Mesenchymal stem cell (in vitro differentiated cells and primary cell): ENCODE measurements at places on chromosomes 6 and 20.

DNA sequence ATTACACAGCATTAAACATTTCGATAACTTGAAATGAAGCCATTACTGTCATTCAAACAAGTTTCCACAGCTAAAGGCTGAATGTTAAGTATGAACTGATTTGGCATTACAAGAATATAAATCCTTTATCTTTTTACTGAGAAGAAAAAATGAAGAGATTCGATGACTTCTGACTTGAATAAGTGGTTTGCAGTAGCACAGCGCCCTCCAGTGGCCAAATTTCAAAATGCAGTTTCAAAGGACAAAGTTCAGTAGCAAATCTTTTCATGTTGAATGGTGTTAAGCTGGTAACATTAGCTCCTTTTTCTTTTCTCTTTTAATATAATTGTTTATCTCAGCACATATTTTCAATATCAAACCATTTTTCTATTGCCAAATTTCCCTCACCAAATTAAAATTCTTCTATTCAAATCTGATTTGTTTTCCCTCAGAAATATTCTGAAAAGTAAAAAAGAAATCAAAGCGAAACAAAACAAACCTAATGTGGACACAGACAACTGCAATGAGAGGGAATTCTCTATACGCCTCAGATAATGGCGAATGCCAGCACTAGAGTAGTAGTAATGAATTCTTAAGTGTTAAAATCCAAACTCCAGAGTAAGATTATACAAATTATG lies 145.7 kb downstream of the BTBD9 start:
- peak; percentile 77 for DNase-seq

DNA sequence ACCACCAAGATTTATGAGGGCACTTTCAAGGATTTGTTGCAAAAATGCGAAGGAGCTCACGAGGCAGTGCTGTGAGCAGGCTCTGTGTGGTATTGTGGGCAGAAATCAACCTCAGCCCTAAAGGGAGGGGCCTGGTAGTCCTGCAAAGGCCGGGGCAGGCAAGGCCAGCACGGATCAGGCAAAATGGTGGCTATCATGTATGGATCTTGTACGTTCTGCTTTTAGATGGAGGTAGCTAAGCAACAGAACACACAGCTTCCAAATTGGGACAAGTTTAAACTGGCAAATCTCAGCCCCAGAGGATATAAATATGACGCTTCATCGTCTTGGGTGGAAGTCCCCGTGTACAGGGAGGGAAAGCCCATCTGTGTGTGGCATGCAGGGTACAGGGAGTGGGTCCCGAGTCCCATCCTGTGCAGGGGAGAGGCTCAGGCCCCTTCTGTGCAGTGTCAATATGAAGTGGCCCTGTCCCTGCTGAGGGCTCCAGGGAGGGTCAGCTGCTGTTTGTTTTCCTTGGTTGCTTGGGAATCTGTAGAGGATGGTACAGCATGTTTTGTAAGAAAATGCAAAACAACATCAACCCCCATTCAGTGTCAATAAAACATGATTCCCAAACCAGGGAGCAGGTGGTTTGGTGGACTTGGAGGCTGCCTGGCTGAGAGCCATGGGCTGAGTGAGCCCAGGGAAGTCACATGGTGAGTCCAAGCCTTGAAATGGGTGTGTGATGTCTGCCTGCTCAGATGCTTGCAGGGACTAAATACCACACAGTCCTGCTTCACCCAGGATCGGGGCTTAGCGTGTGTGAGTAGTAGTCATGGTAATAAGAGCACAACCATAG lies 113.0 kb downstream of the SYCP2 start:
- DNase-seq, result no peak

DNA sequence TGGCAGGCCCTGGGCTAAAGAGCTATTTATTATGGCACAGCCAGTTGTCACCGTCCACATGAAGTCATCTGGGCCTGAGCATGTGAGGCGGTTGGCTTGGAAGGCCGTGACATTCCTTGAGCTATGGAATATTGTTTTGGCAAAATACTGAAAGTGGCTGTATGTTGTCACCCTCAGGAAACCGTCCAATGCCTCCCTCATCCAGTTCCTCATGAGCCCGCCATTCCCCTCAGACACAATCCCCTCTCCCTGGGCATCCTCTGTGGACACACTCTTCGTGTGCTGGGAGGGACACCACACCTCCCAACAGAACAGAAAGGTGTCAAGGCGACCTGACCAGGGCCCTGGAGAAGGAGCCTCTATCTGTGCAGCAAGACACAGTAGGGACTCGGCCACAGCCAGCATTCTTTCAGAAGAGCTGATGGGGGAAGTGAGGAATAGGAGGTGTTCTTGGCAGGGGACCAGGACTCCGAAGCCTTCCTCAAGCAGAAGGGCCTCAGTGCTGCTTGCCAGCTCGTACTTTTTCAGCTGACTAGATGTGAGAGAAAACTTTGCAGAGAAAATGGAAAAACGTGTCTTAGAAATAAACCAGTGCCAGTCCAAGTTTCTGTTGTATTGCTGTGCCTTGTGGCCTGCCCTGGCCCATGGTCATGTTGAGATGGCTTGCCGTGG lies 120.5 kb downstream of the SOD2 start:
- no peak for DNase-seq

- no peak for DNase-seq
Observed at GRCh38 chr6:50966532-50966931, 147.9 kb downstream of the TFAP2B start.

GRCh38 chr20:23193801-23194384 lies 107.8 kb upstream of the CD93 start:
- no peak for DNase-seq

DNA sequence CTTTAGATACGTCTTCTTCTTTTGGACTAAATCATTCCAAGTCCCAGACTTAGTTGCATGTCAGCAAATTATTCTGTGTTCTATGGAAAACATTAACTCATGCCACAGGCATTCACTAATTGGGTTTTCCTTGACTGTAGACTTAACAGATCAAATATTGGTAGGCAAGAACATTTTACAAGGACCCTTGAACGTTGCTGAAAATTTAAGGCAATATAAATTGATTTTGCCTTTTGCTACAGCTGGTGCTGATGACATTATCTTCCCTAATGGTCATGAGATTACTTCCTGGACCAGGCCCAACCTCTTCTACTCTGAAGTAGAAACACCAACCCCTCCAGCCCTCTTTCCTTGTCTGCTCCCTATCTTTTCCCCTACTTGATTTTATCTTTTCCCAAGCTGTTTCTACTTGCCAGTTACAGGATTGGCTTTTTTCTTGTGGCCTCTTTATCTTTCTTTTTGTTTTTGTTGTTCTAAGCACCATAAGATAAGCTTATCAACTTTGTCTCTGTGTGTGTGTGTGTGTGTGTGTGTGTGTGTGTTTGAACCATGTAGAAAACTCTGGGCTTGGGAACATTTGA lies 514.0 kb upstream of the SOX4 start:
- peak; percentile 26 for DNase-seq

DNA sequence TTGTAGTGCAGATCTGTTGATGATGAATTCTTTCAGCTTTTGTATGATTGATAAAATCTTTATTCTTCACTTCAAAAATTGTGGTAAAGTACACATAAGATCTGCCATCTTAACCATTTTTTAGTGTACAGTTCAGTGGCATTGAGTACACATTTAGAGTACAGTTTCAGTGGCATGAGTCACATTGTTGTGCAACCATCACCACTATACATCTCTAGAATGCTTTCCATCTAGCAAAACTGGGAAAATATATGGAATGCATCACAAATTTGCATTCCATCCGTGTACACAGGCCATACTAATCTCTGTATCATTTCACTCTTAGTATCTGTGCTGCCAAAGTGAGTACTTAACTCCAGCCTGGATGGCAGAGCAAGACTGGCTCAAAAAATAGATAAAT lies 28.7 kb downstream of the SIRPD start:
- DNase-seq, result peak; percentile 15

DNA sequence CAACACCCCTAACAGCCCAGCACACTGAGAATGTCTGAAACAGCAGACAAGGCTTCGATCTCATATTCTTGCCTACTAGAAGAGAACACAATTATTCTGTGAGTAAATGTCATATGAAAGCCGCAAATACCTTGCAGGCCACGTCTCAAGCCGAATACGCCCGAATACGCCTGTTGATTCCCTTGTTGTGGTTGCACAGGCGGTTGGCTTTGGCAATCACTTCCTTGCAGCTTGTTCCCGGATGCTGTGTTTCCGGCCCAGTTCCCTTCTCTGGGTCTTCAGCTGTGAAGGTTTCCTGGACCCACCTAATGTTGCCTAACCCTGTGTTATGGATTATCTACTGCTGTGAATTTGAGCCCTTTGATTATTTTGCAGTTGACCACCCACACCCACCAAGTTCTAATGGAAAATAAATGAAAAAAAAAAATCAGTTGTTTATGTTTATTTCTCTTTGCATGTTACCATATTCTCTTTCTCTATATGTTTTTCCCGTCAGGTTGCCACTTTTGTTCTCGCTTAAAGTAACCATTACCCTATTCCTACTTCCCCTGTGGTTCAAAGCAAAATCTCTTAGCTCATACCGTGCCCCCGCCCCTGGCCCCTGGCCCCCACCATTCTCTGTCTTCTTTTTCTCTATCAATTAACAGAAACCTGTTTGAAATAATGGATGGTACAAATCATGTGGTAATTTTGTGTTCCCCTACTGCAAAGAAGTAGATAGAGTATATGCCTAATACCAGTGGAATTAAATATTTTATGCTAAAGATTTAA lies 172.4 kb downstream of the ADGB start:
- DNase-seq, result no peak

GRCh38 chr6:139433631-139434419 lies 59.4 kb upstream of the CITED2 start:
- no peak for DNase-seq

DNA sequence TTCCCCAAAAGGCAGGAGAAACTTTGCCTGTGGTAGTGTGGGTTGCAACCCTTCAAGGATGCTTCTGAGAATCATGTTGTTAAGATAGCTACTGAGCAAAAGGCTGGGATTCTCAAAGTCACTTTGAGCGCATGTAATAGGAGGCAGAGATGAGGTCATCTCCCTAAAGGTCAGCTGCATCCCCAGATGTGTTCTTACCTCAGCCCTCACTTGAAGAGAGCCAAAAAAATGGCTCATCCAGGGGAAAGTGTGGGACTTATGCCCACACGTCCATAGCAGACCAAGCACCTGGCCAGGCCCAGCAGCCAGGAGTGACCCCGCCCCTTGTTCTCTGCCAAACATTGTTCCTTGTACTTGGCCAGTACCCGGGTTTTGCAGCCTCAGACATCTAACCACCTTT lies 187.0 kb upstream of the BMP2 start:
- no peak for DNase-seq

- no peak for DNase-seq
Observed at GRCh38 chr6:56949925-56950495, 4.9 kb upstream of the BEND6 start.

DNA sequence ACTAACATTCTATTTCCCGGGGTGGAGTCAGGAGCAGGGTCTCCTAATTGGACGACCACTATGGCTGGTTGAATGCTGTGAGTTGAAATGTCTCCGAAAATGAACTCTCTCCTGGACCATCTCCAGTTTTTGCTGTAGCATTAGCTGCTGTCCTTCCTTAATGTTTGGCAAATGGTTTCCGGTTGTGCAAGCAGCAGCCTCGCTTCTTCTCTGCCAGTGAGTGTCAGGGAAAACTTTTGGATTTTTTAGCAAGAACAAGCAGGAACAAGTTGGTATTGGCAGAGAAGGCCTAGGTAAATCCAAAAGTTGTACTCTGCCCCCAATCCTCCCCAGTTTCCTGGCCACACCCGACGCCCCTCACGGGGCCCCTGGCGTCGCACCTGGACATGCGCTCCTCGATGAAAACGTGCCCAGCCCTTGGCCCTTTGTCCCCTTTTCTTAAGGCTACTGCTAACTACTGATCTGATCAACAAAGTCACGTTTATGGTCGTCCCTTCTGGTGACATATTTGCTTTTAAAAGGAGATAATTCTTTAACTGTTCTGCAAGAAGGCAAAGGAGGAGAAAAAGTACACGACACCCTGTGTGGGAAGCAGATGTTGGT lies 103.2 kb downstream of the ARMC2 start:
- DNase-seq, result no peak

- DNase-seq, result no peak
Observed at GRCh38 chr6:160102399-160102798, 19.2 kb upstream of the SLC22A1 start.

DNA sequence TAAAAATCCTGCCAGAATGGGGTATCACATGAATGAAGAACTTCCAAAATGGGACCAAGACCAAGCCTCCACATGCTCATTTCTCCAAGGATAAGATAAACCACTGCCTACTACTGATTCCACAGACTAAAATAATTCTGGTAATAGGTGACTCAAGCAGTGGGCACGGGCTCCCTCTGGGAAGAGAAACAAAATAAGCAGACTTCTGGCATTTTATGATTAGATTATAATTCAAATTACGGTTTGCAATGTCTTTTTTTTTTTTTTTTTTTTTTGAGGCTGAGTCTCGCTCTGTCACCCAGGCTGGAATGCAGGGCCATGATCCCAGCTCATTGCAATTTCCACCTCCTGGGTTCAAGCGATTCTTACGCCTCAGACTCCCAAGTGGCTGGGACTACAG lies 16.0 kb downstream of the UQCC1 start:
- DNase-seq, result no peak

- DNase-seq, result no peak
Observed at GRCh38 chr6:136740050-136740974, 52.0 kb downstream of the MAP3K5 start.

DNA sequence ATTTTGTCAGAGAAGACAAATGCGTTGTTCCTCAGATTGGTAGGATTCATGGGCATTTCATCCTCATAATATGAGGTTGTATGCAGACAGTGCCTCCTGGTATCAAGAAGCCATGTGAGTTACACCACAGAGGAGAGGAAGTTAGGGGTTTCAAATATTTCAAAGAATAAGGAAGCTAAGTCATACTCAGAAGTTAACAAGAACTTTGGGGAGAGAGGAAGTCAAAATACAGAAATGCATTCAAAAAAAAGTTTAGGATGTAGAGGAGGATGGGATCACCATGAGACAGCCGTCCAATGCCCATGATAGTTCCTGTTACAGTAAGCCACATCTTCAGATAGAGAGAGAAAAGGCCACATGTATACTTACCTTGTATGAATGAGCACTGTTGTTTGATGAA lies 22.3 kb downstream of the HLA-DOB start:
- DNase-seq, result no peak

- no peak for DNase-seq
Observed at GRCh38 chr6:35086282-35086632, 54.9 kb downstream of the TCP11 start.
